ENCODE measurements at places on chromosomes 2 and 18.

- DNase-seq = no peak
These were observed 101.9 kb downstream of the CDH20 start for GRCh38 chr18:61435064-61435652.

GRCh38 chr2:138356178-138356577 is 145.4 kb upstream of the SPOPL start:
- DNase-seq = no peak

- DNase-seq = no peak
These were observed 28.5 kb downstream of the MAP4K3 start for GRCh38 chr2:39408351-39409136.

- no peak for DNase-seq
These were observed 113.7 kb downstream of the TANC1 start for GRCh38 chr2:159082119-159082518.

DNA sequence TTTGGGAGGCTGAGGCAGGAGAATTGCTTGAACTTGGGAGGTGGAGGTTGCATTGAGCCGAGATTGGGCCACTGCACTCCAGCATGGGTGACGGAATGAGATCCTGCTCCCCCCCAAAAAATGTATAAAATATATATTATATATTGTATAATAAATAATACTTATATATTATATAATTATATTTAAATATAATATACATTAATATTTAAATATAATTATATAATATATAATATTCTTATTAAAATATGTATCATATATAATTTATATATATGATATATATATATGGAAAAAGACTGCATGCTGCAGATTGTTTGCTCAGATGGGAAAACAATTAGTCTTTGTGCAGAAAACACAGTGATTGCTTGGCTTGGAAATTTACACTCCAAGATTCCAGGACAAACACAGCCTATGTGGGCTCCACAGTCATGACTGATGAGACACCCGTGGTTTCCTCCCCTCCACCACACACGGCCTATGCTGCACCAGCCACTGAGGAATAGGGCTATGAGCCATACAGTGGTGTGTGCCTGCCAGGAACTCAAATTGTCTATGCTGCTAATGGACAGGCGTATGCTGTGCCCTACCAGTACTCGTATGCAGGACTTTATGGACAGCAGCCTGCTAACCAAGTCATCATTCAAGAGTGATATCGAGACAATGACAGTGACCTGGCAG is 30.0 kb downstream of the PMAIP1 start:
- no peak for DNase-seq

GRCh38 chr2:42792583-42793333 is at the start of gene HAAO:
HAAO (minus strand) TSS chr2:42792583; CDS start chr2:42792536, 47 bp downstream.
- no peak for DNase-seq

Data from smooth muscle cell of the brain vasculature (primary cell).